Fibroblast of skin of right biceps (primary cell): ENCODE measurements at places on chromosomes 1 and 21.

DNA sequence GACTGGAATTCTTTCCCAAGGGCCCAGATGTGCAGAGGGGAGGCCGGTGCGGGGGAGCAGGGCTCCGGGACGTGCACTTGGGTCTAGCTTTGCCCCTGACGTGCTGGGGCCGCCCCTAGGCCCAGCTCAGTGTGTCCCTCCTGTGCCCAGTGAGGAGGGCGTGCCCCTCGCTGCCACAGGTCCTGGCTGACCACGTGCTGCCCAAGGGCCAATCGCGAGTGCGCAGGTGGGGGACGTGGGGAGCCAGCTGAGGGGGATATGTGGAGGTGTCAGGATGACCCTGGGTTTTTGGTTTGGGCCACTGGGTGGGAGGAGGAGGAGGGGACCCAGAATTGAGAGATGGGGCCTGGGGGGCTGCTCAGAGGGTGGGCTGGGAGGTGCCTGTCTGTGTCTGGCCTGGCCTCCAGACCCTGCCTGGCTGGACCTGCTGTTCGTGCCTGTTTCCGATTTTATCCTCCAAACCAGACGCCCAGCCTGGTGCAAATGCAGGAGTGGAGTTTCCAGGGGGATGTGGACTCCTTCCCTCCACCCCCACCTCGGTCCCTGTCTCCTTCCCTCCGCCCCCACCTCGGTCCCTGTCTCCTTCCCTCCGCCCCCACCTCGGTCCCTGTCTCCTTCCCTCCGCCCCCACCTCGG, 6.1 kb upstream of the RNF223 start:
- DNase-seq, result peak; percentile 72

- DNase-seq, result no peak
These were observed 3.3 kb upstream of the ADAMTS5 start for GRCh38 chr21:26969971-26970725.

DNA sequence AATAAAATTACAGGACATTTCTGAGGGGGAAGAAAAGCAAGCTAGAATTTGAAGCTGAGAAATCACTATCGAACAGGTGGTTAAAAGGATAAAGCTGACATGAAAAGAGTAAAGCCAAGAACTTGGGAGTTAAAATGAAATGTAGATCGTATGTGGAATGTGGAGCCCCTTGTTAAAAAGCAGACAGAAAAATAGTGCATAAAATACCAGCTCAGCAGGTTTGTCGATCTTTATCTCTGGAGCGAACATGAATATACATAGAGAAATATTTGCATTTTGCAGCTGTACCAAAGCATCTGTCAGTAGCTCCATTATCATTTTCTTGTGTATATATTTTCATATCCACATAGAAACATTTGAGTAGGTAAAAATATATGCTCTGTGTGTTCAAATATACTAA, 73.6 kb upstream of the CDC42BPA start:
- no peak for DNase-seq

- no peak for DNase-seq
These were observed 72.4 kb downstream of the ATP5PO start for GRCh38 chr21:33843216-33843615.

GRCh38 chr1:156815307-156815826, 1.3 kb downstream of the SH2D2A start:
- peak; percentile 60 for DNase-seq

GRCh38 chr1:193685986-193686385, 499.6 kb upstream of the B3GALT2 start:
- DNase-seq, result no peak

GRCh38 chr21:36076878-36077655, 7.2 kb downstream of the CBR1 start:
- no peak for DNase-seq

DNA sequence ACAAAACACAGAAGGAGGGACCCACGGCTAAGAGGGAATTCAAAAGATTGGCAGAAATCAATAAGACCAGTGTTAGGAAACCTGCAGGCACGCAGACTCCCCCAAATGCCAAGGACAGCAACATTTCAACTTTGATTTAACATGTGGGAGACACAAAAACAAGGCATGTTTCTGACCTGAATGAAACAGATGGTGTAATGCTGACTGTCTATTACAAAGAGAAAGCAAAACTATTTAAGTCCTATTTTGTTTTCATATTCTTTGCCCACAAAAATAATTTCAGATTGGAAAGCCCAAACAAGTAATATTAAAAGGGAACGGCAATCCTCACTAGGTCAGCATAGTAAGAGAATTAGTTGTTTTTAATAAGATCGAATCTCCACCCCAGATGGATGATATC, 107.9 kb downstream of the S1PR1 start:
- no peak for DNase-seq

DNA sequence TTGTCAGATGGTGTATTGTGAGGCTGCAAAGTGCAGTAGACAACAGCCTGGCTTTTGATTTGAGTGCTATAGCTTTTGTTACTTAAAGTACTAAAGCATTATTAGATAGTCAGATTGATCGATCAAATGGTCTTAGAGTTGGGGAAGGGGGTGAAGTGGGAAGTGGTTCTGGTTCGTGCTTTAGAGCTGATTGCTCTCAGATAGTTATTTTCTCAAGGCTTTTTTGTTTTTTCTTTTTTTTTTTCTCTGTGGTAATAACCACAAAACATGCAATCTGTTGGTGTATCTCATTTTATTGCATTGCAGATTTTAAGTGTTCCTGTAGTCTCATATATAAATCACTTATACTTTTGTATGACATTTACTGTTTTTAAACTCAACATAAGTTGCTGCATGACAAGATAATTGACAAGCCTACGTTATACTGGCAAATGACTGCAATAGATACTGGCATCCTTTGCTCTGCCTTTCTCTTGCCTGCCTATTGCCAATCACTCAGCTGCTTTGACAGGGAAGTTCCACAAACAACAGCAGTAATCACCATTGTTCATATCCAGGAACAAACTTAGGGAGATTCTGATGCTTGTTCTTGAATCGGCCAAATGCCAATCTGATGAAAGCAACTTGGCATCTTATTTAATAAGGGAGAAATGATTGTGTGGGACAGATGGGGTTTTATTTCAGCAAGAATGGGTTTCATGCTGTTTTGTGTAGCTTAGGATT, 125.0 kb upstream of the B3GALT2 start:
- no peak for DNase-seq

- DNase-seq, result peak; percentile 80
These were observed 80.4 kb downstream of the ADARB1 start for GRCh38 chr21:45154511-45155508.

- DNase-seq, result peak; percentile 60
These were observed 65.5 kb upstream of the LRP8 start for GRCh38 chr1:53393325-53393792.

- DNase-seq, result no peak
These were observed 26.5 kb upstream of the ITLN1 start for GRCh38 chr1:160911441-160911840.

DNA sequence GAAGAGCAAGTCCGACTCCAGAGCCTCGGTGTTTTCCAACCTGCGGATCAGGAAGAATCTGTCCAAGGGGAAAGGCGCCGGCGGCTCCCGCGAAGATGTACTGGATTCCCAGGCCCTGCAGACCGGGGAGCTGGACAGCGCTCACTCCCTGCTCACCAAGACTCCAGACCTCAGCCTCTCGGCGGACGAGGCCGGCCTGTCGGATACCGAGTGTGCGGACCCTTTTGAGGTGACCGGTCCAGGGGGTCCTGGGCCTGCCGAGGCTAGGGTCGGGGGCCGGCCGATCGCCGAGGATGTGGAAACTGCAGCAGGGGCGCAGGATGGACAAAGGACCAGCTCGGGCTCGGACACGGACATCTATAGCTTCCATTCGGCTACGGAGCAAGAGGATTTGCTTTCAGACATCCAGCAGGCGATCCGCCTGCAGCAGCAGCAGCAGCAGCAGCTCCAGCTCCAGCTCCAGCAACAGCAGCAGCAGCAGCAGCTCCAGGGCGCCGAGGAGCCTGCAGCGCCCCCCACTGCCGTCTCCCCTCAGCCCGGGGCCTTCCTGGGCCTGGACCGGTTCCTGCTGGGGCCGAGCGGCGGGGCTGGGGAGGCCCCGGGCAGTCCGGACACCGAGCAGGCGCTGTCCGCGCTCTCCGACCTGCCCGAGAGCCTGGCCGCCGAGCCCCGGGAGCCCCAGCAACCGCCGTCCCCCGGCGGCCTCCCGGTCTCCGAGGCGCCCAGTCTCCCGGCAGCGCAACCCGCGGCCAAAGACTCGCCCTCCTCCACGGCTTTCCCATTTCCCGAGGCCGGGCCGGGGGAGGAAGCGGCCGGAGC, 827 bp downstream of the FMN2 start:
- DNase-seq, result peak; percentile 71

DNA sequence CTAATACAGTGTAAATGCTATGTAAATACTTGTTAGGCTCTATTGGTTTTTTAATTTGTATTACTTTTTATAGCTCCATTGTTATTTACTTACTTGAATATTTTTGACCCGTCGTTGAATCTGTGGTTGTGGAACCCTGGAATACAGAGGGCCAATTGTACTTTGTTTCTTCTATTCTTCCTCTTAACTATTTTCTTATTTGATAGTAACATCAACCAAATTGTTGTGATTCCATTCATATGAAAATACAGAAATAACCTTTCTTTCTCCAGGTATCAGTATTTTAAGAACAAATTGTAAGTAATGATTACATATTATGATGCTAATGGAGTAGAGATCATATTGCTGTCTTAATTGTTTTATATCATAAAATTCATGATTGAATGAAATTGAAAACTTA, 73.7 kb downstream of the FNBP1L start:
- no peak for DNase-seq
